ENCODE measurements at places on chromosomes 7 and 10.

DNA sequence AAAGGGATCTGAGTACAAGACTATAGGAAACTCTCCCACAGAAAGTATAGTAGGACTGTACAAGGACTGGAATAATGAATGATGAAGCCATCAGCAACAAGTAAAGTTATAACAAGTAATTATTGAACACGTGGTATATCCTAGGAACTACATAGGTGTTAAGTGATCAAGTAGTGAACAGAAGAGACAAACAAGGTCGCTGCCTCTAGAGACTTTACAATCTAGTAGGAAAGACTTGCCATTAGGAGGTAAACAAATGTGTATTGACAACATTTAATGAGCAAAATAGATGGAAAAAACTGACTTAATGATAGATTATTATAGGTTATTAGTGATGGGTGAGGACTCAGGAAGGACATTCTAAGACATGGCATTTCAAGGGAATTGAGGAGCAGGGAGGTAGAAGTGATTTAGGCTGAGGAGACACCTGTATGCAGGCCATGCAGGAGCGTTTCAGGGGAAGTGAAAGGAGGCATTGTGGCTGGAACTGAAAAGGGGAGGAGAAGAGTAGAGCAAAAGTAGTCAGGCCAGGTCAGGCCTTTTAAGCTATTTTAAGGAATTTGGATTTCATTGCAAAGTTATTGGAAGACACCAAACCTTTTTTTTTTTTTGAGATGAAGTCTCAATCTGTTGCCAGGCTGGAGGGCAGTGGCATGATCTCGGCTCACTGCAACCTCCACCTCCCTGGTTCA, 8.5 kb upstream of the GLCCI1 start:
- no peak for DNase-seq

- DNase-seq = no peak
Measured at GRCh38 chr7:155770241-155770640, 42.0 kb downstream of the SHH start.

DNA sequence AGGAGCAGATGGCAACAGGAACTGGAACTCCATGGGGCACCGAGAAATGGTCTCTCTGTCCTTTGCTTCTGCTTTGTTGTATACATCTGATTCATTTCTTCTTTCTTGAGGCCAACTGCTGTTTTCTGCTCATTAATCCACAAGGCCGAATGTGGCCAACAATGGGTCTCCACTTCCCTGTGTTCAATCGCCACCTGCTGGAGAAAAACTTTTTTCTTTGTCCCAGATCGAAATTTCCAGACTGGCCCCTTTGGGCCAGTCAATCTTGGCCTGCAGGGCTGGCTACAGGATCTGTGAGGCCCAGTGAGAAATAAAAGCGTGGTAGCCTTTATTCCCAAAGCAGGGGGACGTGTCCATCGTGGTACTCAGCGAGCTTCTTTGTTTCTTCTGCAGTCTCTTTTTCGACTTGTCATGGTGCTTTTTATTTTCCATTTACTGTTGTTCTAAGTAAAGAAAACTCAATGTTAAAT, 58.8 kb downstream of the PARP12 start:
- DNase-seq = peak; percentile 39

- peak; percentile 27 for DNase-seq
Measured at GRCh38 chr7:518630-519483, 789 bp downstream of the PDGFA start.

DNA sequence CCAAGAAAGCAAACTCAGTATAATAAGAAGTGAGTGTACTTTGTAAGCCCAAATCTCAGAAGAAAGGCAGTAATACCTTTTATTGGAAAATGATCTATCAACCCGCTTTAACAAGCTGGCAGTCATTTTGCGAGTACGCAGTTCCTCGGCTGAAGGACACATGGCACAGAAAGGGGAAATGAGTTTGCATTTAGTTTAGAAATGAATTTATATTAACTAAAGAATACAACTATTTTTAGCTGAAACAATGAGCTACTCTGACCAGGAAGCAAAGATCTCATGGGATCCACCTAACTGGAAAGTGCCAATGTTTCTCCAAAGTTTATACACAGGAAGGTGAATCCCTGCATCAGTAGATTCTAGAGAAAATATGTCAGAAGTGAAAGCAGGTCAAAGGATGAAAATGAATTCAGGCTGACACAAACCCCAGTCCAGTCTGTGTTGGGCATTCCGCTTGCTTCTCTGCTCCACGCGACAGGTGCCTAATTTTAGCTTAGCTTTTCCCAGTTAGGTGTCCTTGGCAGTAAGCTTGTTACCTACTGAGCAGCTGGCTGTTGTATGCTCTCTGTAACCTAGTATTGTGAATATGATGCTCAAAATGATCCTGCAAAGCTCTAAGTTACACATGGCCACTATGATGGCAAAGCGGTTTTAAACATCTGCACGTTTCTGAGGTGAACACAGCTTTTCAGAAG, 112.8 kb downstream of the LARP4B start:
- DNase-seq = no peak

GRCh38 chr10:8338177-8338766, 283.8 kb downstream of the GATA3 start:
- DNase-seq = no peak

DNA sequence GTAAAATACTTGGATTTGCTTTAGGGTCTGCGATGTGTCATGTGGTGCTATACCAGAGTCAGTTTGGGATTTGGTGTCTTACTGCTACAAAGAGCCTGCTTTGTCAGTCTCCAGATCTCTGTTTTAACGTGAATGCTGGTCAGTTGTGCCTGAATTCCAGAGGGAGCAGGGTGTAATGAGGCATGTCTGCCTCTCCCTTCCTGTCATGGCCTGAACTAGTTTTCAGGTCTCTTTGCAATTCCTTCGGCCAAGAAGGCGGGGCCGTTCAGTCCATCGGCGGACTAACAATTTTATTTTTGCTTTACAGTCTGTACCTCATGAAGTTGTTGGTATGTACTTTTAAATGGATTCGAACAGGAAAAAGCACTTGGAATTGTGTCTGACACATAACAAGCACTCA, 465.1 kb upstream of the ADARB2 start:
- DNase-seq = no peak

GRCh38 chr7:2886900-2887299, 42.8 kb upstream of the GNA12 start:
- peak; percentile 61 for DNase-seq

GRCh38 chr7:103121641-103122040, 27.3 kb downstream of the NAPEPLD start:
- no peak for DNase-seq

DNA sequence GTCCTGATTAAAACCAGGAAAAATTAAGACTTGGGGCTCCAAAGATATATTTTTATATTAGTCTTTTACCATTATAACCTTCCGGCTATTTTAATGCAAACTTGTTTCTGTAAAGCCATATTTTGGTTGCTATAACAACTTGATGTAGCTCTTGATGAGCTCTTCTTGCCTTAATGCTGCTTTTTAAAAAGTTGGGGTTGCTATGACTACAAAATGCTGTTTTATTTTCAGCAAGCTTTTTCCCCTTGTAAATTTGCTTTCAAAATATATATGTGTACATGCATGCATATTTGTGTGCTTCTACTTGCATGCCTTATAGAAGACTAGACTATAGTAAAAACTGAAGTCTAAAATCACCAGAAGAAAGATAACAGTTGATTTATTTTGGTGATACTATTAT, 99.7 kb downstream of the CSTF2T start:
- DNase-seq = no peak

GRCh38 chr7:46626261-46626660, 705.2 kb upstream of the IGFBP3 start:
- no peak for DNase-seq

DNA sequence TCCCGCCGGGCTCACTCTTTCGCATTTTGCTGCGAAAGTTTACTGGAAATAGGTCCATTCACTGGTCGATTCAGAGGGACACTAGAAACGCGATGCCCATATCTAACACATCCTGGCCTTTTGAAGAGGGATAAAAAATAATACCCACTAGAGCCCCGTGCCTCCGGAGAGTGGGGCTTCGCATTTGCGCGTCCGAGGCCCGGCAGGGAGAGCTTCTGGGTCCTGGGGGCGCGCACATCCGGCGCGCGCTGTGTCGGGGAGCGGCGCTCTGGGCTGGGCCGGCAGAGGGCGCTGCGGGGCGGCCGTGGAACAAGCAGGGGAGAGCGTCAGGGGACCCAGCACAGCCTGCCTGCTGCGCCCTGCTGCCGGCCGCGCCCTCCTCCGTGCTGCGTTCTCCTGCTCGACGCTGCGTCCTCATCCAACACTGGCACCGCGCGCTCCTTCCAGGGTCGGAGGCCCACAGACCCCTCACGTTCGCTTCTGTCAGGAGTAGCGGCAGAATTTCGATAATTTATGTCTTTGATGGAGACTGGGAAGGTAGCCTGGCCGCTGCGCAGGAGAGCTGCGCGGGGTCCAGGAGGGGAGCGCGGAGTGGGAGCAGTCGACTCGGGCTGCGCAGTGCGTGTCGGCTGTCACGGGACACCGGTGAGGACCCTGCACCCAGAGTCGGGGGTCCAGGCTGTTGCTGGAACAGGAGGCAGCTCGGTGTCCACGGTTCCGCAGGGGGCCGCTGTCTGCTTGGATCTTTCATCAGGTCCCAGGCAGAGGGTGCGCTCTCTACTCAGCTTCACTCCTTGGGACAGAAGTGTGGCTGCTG, 41.5 kb upstream of the ZNF32 start:
- peak; percentile 85 for DNase-seq

DNA sequence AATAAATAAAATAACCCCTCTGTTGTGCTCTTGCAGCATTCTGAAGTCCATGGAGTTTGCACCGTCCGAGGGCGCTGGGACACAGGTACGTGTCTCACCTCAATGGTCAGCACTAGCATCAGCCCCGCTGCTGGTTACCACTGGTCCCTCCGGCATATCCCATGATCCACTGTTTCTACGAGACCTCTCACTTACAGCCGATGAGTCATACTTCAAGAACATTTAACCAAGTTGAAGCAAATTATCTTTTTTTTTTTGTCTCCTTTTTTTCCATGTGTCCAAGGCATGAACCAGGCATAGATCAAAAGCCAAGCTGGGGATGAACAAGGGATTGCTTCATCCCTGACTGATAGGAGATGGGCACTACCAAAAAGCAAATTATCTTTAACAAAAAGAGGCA, 92.9 kb upstream of the SH2B2 start:
- no peak for DNase-seq

DNA sequence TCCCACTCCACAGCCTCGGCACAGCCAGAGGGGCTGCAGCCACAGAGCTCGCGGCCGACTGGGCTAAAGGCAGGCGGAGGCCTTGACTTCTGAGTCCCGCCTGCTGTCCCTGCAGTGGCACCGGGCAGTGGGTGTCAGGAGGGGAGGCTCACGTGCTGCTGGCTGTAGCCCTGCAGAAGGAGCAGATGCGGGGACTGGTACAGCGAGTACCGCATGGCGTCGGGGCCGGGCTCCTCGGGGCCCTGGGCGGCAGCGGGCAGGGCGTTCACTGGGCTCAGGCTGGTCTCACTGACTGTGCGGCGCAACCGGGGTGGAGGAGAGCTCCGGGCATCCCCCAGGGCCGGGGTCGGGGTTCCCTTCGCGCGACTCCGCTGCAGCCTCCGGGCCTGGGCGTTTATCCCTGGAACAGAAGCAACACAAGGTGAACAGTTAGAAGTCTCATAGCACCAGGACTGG, 25.6 kb downstream of the PAPOLB start:
- DNase-seq = no peak

DNA sequence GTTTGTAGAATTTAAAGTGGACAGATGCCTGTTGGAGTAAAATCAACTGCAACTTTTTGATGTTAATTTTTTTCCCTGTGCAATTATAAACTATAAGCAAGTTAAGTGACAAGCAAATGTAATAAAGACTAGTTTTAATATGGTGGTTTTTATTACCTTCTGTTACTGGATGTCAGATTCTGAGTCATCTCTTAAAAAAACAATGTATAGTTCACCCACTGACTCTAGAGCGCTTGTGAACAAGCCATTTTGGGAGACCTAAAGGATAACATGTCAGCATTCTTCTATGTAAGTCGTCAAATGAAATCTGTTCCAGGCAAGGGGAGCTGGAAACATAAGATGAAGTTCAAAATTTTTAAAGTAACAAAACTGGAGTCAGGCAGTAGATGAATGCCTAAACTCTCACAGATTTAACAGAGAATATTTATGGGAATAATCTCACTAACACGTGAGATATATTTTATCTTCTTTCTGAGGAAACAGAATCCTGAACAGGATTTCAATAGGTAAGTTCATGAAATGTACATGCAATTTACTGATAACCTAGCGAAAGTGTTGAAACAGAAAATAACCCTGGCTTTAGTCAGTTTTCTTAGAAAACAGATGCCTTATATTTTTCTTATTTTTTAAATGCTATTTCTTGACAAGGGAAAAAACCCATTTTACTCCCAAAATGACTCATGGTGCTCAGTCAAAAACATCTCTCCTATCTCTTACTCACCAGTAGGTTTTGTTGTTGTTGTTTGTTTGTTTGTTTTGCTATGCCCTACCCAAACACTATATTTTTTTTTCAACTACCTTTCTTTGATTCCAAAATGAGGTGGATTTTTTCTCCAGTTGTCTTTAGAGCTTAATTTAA, 91.7 kb downstream of the SLC39A12 start:
- DNase-seq = no peak

- DNase-seq = no peak
Measured at GRCh38 chr10:129933456-129934092, 30.5 kb downstream of the EBF3 start.

DNA sequence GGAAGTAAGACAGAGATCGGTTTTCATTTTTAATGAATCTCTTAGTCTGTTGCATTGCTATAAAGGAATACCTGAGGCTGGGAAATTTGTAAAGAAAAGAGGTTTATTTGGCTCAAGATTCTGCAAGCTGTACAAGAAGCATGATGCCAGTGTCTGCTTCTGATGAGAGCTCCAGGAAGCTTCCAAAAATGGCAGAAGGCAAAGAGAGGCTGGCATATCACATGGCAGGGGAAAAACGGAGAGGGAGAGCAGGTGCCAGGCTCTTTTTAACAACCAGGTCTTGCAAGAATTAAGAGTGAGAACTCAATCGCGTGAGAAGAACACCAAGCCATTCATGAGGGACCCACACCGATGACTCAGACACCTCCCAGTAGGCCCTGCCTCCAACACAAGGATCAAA, 125.0 kb upstream of the THSD7A start:
- DNase-seq = no peak

DNA sequence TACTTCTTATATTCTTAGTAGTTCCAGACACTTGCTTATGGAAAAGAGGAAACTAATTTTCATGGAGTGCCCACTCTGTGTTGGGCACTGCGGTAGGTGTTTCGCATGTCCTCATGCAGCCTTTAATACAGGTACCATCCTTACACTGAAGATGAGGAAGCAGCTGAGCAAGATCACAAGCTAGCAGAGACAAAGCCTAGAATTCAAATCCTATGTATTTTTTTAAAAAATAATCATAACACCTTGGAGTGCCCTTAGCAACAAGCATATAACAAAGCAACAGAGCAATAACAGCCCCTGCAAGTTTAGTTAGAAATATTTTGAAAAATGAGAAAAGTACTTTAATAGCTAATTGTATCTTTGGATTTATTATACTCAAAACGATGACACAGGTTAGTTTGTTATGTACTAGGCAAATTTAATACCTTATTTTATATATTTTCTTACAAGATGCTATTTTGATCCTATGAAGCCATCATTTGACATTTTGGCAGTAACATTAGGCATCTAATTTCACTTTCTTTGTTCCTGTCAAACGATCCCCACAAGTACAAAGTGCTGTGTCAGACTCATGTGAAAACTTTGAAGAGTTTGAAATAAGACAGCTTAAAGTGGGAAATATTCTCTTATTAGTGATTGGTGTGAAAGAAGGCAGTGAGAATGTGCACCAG, 245.8 kb downstream of the CDK14 start:
- no peak for DNase-seq

All from activated CD4-positive, alpha-beta memory T cell treated with anti-CD3 and anti-CD28 coated beads, Interleukin-2, amount 10 ng/mL, durations not matched to agents 7 days and 5 days (primary cell).